ENCODE measurements at places on chromosomes 3 and 15. TPM values are rescaled to one million over a fixed set of nuclear protein-coding genes. Genes with fewer than 3 reads are reported as not detected.

The ITIH1 gene
- total RNA-seq = not detected

The HHLA2 gene
- 0.10 TPM for total RNA-seq

The FMN1 gene
- total RNA-seq = 0.38 TPM

The GABRR3 gene
- not detected for total RNA-seq

The CEP152 gene
- 3.5 TPM for total RNA-seq

The CPNE4 gene
- total RNA-seq = 4.8 TPM

The P2RY13 gene
- total RNA-seq = not detected

The TNIK gene
- total RNA-seq = 3.1 TPM

The ADAMTS7 gene
- 4.5 TPM for total RNA-seq

The LRRC31 gene
- not detected for total RNA-seq

The PRSS50 gene
- total RNA-seq = not detected

The SLC24A5 gene
- total RNA-seq = not detected

The PLSCR2 gene
- total RNA-seq = 0.11 TPM

The CPEB1 gene
- total RNA-seq = 3.3 TPM

The CAMP gene
- not detected for total RNA-seq

The KCNH8 gene
- total RNA-seq = not detected

The NRROS gene
- total RNA-seq = 0.04 TPM

The COLQ gene
- 0.24 TPM for total RNA-seq

The FAM107A gene
- total RNA-seq = 0.46 TPM
